ENCODE measurements at places on chromosomes 7 and 10. TPM values are rescaled to one million over a fixed set of nuclear protein-coding genes. Genes with fewer than 3 reads are reported as not detected.

- no peak for DNase-seq
Observed at GRCh38 chr7:37765421-37765829, 81.9 kb downstream of the GPR141 start.

- no peak for DNase-seq
Observed at GRCh38 chr7:154781369-154782303, 221.3 kb downstream of the PAXIP1 start.

DNA sequence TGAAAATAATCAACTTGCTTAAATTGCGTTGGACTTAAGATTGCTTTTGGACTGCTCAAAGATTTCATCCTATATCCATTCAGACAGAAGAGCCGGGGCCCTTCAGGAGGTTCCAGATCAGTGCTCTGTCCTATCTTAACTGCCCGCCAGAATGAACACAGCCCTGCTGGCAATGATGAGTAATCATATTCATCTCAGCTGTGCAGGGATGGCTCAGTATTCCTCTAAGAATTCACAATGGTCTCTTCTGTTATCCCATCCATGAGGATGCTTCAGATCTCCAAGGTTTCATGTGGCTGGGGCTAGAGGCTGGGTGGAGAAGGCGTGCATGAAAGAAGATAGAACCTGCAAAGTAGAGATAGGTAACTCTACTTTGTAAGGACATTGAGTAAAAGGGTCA lies 80.0 kb upstream of the NPVF start:
- DNase-seq: no peak

DNA sequence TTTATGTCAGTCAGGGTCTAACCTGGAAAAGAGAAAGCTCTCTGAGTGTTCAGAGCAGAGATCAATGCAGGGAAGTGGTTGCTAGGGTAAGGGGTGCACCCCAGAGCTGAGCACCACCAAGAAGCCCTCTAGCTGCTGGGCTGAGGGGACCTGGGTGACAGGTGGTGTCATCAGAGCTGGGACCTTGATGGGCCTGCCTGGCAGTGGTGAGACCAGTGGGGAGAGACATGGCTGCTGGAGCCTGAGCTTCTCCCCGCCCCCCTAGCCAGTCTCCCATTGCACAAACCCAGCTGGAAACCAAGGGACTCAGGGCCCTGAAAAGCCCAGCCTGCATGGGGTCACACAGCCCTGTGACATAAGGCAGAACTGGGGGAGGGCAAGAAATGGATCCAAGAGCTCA lies 49.1 kb upstream of the OSBPL3 start:
- DNase-seq: no peak

Gene IGF2BP3
- 92.8 TPM for total RNA-seq

Gene MMRN2
- total RNA-seq: 563 TPM

Gene CD36
- 3.8 TPM for total RNA-seq
